ENCODE measurements at places on chromosomes 2 and 18. TPM values are rescaled to one million over a fixed set of nuclear protein-coding genes. Genes with fewer than 3 reads are reported as not detected.
A peak's percentile ranks its signal among the peaks of the same experiment; 100 is the strongest.

GRCh38 chr2:604854-605524 lies 72.2 kb downstream of the TMEM18 start:
- no peak overlapping the region for H3K4me3 ChIP-seq
- peak; percentile 24 for DNase-seq

GRCh38 chr2:173193925-173194324 lies 118.3 kb downstream of the MAP3K20 start:
- peaks cover 9% of the 10 kb centered on the region for H3K36me3 ChIP-seq
- no peak overlapping the region for H3K27ac ChIP-seq
- H3K27me3 ChIP-seq, result no peaks in the 10 kb centered on the region

DNA sequence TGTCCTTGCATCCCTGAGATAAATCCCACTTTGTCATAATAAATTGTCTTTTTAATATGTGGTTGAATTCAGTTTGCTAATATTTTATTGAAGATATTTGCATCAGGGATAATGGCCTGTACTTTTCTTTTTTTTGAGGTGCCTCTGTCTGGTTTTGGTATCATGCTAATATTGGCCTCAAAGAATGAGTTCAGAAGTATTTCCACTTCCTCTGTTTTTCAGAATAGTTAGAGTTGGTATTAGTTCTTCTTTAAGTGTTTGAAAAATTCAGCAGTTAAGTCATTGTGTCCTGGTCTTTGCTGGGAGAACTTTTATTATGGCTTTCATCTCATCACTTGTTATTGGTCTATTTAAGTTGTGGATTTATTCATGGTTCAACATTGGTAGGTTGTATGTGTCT lies 464.1 kb upstream of the CRIM1 start:
- H3K27ac ChIP-seq, result no peak overlapping the region
- no peaks in the 10 kb centered on the region for H3K27me3 ChIP-seq
- no peaks in the 10 kb centered on the region for H3K36me3 ChIP-seq

GRCh38 chr18:23291456-23292205 lies 156.3 kb downstream of the CABLES1 start:
- no peak overlapping the region for H3K4me3 ChIP-seq
- peak; percentile 51 for DNase-seq
- peaks cover 12% of the 10 kb centered on the region for H3K4me1 ChIP-seq
- no peaks in the 10 kb centered on the region for H3K36me3 ChIP-seq
- no peaks in the 10 kb centered on the region for H3K27me3 ChIP-seq
- no peak overlapping the region for H3K27ac ChIP-seq

Gene TGFA
- total RNA-seq, result 1.6 TPM

- no peak overlapping the region for H3K4me3 ChIP-seq
- peak; percentile 83 for DNase-seq
- H3K36me3 ChIP-seq, result no peaks in the 10 kb centered on the region
- no peak overlapping the region for H3K27ac ChIP-seq
These were observed 182.3 kb downstream of the INO80D start for GRCh38 chr2:205903549-205904129.

- no peak overlapping the region for H3K4me3 ChIP-seq
- H3K27me3 ChIP-seq, result no peaks in the 10 kb centered on the region
- H3K36me3 ChIP-seq, result no peaks in the 10 kb centered on the region
- no peak for DNase-seq
These were observed 145.1 kb downstream of the GFPT1 start for GRCh38 chr2:69241664-69242514.

Gene PREB
- 26.4 TPM for total RNA-seq

- peaks cover 5% of the 10 kb centered on the region for H3K27me3 ChIP-seq
- no peak overlapping the region for H3K27ac ChIP-seq
- H3K4me1 ChIP-seq, result no peaks in the 10 kb centered on the region
These were observed 57.6 kb upstream of the CD302 start for GRCh38 chr2:159855557-159856061.

GRCh38 chr18:21599585-21600525 lies 649 bp downstream of the ESCO1 start:
- no peaks in the 10 kb centered on the region for H3K4me1 ChIP-seq
- H3K27ac ChIP-seq, result peak overlapping the region; percentile 92
- H3K4me3 ChIP-seq, result peak overlapping the region; percentile 98
- H3K36me3 ChIP-seq, result peaks cover 10% of the 10 kb centered on the region
- H3K27me3 ChIP-seq, result no peaks in the 10 kb centered on the region
- DNase-seq, result peak; percentile 90

Gene BCL11A
- total RNA-seq, result 17.6 TPM

GRCh38 chr2:169107645-169108044 lies 38.3 kb downstream of the DHRS9 start:
- no peak for DNase-seq
- no peak overlapping the region for H3K27ac ChIP-seq
- no peak overlapping the region for H3K4me3 ChIP-seq
- no peaks in the 10 kb centered on the region for H3K27me3 ChIP-seq

DNA sequence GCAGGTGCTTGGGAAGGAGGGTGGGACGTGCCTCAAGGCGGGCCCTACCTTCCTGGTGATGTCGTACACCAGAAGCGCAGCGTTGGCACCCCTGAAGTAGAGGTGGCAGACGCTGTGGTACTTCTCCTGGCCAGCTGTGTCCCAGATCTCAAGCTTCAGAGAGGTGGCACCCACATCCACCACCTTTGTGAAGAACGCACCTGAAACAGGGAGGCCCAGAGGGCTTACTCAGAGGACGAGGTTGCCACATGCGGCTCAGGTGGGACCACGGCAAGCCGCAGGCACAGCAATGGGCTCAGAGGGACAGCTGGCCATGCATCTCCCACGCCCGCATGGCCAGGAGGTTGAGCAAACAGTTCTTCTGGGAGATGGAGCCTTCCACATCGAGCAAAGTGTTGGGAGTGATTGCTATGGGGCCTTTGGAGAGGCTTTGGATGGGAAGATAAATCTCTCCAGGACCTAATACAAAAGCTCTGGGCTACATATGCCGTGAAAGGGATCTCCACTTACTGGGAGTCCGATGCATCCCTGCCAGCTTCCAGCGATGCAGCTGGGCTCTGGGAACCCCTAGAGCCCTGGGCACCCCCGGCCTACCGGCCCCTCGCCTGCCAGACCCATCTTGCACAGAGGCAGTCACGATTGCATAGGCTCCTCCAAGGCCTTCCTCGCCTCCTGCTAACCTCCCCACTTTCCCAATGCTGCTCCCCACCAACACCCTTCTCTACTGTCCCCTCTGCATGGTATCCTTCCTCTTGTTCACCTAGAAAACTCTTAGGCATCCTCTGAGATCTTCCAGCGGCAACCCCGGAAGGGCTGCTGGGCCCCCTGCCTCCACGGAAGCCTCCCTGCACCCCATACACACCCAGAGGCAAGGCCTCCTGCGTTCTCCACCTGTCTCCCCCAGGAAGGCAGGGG lies 11.8 kb downstream of the PRLH start:
- H3K27me3 ChIP-seq, result no peaks in the 10 kb centered on the region
- H3K36me3 ChIP-seq, result peaks cover 74% of the 10 kb centered on the region
- H3K4me3 ChIP-seq, result no peak overlapping the region
- H3K4me1 ChIP-seq, result peaks cover 8% of the 10 kb centered on the region

GRCh38 chr2:121688820-121689219 lies 39.6 kb upstream of the CLASP1 start:
- H3K4me1 ChIP-seq, result no peaks in the 10 kb centered on the region
- no peaks in the 10 kb centered on the region for H3K27me3 ChIP-seq
- no peak overlapping the region for H3K27ac ChIP-seq
- H3K36me3 ChIP-seq, result no peaks in the 10 kb centered on the region
- no peak overlapping the region for H3K4me3 ChIP-seq
- DNase-seq, result no peak

DNA sequence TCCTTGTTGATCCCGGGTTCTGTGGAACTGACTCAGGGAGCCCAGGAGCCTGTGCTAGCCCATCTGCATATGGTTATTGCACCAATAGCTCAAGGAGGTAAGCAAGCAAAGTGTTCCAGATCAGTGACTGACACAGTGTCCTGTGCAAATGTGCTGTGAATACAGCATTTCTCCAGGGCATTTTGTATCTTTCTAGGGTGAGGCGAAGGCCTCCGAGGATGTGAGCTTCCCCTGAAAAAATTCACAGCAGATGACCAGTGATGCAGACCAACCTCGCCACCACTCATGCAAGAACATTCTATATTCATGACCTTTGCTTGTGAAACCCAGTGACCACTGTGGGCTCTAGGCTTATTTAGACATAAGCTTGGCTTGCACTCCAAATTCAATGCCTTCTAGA lies 15.2 kb upstream of the NT5DC4 start:
- H3K36me3 ChIP-seq, result no peaks in the 10 kb centered on the region
- DNase-seq, result no peak
- H3K27ac ChIP-seq, result no peak overlapping the region
- H3K4me3 ChIP-seq, result no peak overlapping the region
- no peaks in the 10 kb centered on the region for H3K4me1 ChIP-seq

Gene GKN2
- not detected for total RNA-seq

Gene FKBP1B
- total RNA-seq, result 32.3 TPM

Gene IGFBP2
- total RNA-seq, result 80.8 TPM

GRCh38 chr2:219551441-219552381 lies 7.9 kb downstream of the TMEM198 start:
- peaks cover 4% of the 10 kb centered on the region for H3K4me1 ChIP-seq
- peaks cover 26% of the 10 kb centered on the region for H3K27me3 ChIP-seq
- no peaks in the 10 kb centered on the region for H3K36me3 ChIP-seq
- no peak overlapping the region for H3K27ac ChIP-seq
- H3K4me3 ChIP-seq, result peak overlapping the region; percentile 84
- DNase-seq, result peak; percentile 77

GRCh38 chr2:75560768-75561565 lies at the start of gene EVA1A:
EVA1A (minus strand) TSS chr2:75560939; CDS start chr2:75518140, 42,799 bp downstream.
- H3K27me3 ChIP-seq, result peaks cover 77% of the 10 kb centered on the region
- H3K4me1 ChIP-seq, result no peaks in the 10 kb centered on the region
- H3K36me3 ChIP-seq, result no peaks in the 10 kb centered on the region
- peak within 1 kb of the TSS; percentile 82 for H3K4me3 ChIP-seq
- no peak within 1 kb of the TSS for H3K27ac ChIP-seq

Gene SERPINB12
- total RNA-seq, result not detected

GRCh38 chr2:66595556-66595955 lies 160.6 kb downstream of the MEIS1 start:
- no peak overlapping the region for H3K4me3 ChIP-seq
- H3K27me3 ChIP-seq, result no peaks in the 10 kb centered on the region
- no peak for DNase-seq
- H3K36me3 ChIP-seq, result no peaks in the 10 kb centered on the region

- no peaks in the 10 kb centered on the region for H3K36me3 ChIP-seq
- H3K4me1 ChIP-seq, result no peaks in the 10 kb centered on the region
- no peaks in the 10 kb centered on the region for H3K27me3 ChIP-seq
- H3K4me3 ChIP-seq, result no peak overlapping the region
These were observed 243.8 kb downstream of the BABAM2 start for GRCh38 chr2:28134262-28134812.

GRCh38 chr2:73987109-73987947 lies 2.6 kb downstream of the TET3 start:
- H3K27ac ChIP-seq, result no peak overlapping the region
- peak; percentile 61 for DNase-seq
- H3K27me3 ChIP-seq, result peaks cover 9% of the 10 kb centered on the region

Gene PROKR1
- total RNA-seq, result 3.8 TPM

DNA sequence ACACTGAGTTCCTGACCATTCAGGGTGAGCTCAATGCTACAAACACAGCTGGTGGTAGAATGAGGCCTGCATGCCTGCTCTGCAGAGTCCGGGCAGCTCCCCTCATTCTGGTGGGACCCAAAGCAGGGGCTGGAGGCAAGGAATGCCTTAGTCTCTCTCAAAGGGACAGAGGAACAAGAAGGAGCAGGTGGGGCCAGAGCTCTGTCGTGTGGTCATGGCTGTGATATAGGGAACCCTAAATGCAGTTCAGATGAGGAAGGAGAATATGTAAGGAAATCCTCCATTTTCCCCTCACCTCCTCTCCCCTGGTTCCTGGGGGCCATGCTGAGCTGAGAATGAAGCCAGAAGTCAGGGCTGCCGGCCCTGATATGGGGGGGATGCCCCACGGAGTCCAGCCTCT lies 334.3 kb downstream of the CYP26B1 start:
- no peak overlapping the region for H3K4me3 ChIP-seq
- DNase-seq, result peak; percentile 27
- no peak overlapping the region for H3K27ac ChIP-seq
- no peaks in the 10 kb centered on the region for H3K4me1 ChIP-seq
- no peaks in the 10 kb centered on the region for H3K36me3 ChIP-seq
